ENCODE measurements at places on chromosomes 6 and 20.

DNA sequence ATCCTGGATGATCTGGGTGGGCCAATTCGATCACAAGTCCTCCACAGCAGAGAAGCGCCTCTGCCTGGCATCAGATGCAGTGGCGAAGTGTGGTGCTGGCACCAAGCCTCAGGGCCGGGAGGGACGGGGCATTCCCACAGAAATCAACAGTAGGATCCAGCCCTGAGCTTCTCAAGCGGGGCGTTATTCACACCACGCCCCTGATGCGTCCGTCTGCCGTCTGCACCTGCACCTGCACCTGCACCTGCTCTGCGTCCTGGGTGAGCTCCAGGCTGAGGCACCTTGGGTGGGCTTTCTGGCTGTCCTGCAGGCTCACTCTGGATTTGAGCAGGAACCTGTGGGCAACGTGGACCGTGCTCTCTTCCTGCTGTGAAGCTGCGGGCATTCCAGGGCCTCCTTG is 13.8 kb upstream of the NTSR1 start:
- no peak for DNase-seq

DNA sequence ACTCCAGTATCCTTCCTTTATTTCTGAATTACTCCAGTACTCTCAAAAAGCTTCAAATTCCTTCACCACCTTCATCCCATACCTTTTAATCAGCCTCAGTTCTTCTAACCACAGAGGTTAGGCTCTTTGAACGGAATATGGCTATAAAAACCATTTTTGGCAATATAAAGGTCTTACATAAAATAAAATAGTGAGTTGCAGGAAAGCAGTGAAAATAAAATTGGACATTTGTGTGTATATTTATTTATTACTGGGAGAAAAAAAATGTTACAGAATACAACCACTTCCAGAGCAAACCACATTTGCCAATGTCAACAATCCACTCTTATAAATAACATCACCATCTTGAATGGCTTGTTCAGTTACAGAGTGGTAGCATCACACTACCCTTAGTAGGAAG is 7.7 kb downstream of the HDDC2 start:
- no peak for DNase-seq

DNA sequence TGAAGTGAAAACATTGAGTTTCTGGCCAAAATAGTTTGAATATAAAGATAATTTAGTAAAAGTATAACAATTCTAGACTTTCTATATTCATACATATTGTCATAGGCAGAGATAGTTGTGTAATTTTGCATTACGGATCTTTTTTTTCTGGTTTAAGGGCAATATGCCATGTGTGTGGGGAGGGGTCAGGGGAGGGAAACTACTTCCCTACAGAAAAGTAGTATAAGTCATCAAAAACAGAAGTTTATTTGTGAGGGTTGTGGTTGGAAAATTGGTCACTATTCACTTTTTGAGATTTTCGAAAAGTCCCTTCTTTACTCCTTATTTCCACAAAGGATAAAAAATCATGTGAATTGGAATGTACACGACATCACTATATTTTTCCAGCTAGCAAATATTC is 288.2 kb upstream of the PREP start:
- no peak for DNase-seq

DNA sequence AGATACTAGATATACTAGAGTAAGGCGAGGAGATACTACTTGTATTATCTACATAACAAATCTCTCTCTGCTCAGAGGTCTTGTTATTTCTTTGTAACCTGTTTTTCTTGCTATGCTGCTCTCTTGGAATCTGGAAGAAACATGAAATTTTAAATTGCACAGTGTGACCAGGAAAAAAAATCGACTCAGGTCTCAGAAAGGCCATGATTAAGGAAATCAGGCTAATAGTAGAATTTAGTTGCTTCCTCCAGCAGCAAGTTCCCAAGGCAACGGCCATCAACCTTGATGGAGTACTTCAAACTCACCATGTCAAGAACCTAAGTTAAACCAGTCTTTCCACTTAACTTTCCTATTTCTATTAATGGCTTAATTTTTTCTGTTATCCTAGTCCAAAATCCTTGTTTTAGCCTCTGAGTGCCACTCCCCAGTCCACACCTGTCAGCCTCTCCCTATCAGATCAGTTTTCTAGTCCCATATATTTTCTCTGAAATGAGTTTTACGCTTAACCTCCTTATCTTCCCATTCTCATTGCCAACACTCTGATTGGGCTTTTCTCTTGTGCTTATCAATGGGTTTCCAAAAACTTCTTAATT is 87.7 kb upstream of the BEND3 start:
- no peak for DNase-seq

DNA sequence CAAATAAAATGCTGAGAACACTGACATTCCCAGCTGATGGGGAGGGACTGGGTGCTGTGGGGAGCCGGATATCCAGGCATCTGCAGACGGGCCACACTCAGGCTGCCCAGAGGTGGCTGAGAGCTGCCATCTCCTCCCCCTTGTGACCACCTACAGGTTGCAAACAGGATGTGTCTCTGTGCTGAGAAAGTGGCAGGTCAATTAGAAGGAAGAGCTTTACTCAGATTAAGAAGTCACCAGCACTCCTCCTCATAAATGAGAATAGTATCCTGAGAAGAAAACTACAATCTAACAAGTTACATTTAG is 63.0 kb downstream of the HUS1B start:
- DNase-seq: no peak

- peak; percentile 74 for DNase-seq
These were observed 667 bp downstream of the CAP2 start for GRCh38 chr6:17393892-17394631.

DNA sequence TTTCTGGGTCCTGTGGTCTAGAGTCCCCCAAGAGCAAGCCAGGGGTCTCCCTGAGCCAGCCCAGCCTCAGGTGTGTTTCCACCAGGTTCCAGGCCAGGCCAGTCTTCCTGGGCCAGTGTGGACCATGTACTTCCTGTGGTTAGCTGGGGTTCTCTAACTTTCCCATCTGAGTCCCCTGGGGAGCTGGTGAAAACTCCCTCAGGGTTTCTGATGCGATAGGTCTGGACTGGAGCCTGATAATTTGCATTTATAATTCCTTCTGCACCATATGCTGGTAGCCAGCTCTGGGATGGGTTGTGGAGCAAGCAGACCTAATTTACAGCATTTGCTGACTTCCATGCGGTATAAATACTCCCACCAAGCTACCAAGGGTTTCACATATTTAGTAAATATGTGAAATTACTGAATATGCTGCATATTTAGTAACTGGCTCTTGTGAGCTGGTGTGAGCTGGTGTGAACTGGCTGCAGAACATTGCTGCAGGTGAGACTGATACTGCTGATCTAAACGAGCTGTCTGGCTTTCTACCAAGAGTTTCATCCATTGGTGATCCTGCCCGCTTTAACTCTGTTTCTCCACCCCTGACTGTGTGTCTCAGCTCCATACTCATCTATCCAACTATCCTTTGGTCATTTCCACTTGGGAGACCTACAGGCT is 62.6 kb downstream of the RIN2 start:
- DNase-seq: no peak

DNA sequence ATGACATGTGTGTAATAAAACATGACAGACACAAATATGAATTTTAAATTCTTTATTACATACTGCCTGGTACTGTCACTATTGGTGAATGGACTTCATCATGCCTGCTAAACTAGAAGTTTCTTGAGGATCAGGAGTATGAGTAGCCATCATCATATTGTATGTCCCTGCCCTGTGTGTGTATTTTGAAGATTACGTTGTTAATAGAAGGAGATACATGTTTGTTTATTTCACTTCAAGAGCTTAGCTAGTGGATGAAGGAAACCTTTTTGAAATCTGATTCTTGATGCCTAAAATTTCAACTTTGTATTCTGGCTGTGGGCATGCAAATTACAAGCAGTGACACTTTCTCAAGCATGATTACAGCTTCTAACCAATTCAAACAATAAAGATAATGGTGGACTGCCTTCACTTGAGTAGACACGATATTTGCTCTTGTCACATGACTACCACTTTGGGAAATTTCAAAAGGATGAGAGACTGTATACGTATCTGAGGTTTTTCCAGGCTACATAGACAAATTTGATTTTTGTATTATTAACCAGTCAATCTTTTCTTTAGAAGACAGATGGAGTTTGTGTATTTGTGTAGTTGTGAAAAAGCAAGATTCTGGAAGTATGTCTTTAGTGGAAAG is 3.5 kb downstream of the TBPL1 start:
- DNase-seq: no peak

DNA sequence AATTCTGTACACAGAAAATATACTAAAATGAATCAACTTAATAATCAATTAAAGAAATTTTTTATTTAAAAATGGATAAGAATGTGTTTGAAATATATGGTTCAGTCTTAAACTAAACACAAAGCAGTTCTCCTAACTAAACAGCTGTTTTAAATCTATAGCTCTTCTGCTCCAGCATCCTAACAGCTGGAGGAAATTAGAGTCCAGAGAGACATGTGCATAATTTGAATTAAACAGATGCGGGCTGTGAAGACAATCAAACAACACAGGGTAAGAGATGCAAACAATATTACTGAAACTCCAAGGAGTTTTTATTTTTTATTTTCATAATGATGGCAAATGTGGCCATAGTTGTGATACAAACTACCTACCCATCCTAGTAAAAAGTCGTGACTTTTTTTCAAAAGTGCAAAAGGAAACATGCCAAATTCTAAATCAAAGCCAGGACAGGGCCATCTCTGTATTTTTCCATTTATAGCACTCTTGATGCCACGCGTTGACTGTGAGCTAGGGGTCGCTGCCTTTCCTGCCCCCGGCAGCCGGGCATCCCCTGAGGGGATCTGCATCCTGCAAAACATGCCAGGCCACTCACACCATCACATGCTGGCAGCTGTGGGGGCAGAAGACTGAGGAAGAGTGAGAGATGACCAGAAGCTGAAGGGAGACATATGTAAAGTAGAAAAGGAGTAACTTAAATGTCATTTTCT is 310.6 kb downstream of the PRKN start:
- no peak for DNase-seq

DNA sequence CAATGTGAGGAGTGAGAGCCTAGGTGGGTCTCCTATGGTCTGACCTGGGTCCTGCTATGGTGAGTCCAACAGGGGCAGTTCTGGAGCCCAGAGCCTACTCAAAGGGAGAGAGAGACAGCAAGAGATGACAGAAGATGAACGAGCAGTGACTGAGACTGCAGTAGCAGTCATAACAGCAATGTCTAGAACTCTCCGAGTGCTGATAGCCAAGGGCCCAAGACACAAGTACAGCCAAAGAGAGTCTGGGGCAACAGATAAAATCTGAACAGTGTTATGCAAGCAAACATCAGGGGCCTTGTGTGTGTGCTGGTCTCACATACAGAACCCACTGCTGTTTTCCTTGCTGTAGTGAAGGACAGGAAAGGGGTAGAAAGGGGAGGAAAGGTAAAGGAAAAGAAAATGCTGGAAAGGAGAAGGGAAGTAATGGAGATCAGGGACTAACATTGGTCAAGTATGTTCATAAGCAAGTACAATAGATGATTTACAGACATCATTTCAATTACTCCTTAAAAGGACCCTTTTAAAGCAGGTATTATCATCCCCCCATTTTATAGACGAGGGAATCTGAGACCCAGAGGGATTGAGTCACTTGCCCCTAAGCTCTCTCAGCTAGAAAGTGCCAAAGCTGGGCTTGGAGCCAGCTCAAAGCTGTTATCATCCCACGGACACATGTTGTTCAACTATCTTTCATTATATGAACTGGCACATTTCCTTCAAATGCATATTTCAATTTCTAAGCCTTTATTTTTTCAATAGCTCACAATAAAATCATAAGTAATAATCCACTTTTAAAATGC is 182.3 kb upstream of the RAB32 start:
- no peak for DNase-seq

- no peak for DNase-seq
These were observed 340.2 kb downstream of the HACE1 start for GRCh38 chr6:104519566-104519965.

GRCh38 chr6:139545206-139546105 is 171.0 kb upstream of the CITED2 start:
- DNase-seq: no peak

GRCh38 chr20:62809530-62810428 is 5.1 kb downstream of the OGFR start:
- no peak for DNase-seq

DNA sequence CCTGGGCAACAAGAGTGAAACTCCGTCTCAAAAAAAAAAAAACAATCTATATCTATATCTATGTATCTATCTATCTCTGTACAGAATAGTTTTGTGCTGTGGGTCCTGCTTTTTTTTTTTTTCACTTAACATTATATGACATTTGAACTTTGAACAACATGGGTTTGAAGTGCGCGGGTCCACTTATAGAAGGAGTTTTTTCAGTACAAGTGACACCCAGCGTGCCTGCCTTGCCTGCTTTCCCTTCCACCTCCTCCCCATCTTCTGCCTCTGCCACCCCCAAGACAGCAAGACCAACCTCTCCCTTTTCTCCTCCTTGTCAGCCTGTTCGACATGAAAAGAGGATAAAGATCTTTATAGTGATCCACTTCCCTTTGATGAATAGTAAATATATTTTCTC is 102.2 kb upstream of the KCNG1 start:
- no peak for DNase-seq

DNA sequence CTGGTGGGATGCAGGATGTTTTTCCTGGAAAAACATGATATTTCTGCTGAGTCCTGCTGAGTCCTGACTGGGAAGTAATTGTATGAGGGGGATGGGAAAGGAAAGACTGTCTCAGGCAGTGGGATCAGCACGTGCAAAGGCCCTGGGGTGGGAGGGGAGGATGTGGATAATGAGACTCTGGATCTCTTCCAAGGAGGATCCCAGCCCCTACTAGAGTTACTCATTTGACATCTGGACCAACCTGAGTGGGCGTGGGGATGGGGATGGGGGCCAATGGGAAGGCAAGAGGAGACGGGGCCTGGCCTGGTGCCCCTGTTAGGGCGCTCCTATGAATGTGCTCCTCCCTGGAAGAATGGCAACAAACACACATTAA is 73.0 kb downstream of the CD40 start:
- DNase-seq: no peak

GRCh38 chr6:43263314-43264178 is 20.3 kb downstream of the TTBK1 start:
- DNase-seq: peak; percentile 92

DNA sequence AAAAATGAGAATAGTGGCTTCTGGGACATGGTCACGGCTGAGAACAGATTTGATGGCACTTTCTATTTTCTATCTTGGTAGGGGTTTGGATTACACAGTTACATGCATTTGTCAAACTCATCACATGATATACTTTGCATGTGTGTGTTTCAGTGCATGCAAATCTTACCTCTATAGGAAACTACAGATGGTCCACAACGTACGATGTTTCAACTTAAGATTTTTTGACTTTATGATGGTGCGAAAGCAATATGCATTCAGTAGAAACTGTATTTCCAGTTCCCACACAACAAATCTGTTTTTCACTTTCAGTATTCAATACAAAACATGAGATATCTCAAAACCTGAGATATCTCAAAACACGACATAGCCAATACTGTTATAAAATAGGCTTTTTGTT is 231.8 kb upstream of the SPTLC3 start:
- no peak for DNase-seq

All from pancreas (tissue), 10 donors.